IMR-90 (cell line): ENCODE measurements at places on chromosomes 7 and 10. TPM values are rescaled to one million over a fixed set of nuclear protein-coding genes. Genes with fewer than 3 reads are reported as not detected.

Gene BAIAP2L1
- total RNA-seq, result 2.2 TPM in 2 replicates

Gene ATP6V0A4
- total RNA-seq, result under 0.01 and 0.18 TPM in 2 replicates

Gene FRMPD2
- 0.18 TPM in 1 of 2 replicates, not detected in the other for total RNA-seq

DNA sequence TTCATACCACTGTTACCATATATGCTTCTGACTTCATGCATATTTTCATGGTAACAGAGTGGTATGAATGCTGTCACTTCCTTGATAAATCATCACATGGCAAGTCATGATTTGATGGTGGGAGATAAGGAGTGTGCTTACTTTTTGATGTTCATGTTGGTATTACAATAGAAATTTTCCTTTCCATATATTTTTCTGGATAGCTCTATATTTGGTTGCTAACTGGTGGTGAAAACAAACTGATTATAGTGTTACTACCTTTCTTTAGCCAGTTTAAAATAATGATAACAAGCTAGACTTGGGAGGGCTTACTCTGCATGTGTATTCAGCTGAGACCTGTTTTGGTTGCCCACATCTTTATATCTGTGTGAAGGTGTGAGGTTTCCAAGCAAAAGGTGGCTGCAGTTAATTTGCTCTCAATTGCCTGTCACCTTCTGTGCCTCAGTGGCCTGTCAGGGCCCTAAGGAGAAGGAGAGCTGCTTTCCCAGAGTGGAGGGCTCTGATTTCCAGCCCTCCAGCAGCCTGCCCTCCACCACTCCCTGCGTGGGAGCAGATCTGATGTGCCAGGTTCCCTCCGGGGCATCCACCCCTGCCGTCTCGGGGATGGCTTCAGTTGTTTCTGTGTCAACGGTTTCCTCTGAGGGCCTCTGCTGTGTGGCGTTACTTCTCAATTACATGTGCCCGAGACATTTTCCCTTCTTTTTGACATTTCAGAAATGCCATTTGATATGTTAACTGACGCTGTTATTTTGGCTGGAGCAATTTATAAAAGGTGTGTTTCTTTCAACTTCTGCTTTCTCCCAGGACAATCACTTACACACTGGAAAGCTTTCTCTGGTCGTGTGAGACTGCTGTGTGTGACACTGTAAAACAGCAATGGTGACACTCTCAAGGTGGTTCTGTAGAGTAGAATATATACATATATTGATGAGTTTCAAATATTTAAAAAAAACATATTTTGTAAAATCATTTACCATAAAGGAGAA is 107.7 kb upstream of the KLF6 start:
- no peak for DNase-seq

DNA sequence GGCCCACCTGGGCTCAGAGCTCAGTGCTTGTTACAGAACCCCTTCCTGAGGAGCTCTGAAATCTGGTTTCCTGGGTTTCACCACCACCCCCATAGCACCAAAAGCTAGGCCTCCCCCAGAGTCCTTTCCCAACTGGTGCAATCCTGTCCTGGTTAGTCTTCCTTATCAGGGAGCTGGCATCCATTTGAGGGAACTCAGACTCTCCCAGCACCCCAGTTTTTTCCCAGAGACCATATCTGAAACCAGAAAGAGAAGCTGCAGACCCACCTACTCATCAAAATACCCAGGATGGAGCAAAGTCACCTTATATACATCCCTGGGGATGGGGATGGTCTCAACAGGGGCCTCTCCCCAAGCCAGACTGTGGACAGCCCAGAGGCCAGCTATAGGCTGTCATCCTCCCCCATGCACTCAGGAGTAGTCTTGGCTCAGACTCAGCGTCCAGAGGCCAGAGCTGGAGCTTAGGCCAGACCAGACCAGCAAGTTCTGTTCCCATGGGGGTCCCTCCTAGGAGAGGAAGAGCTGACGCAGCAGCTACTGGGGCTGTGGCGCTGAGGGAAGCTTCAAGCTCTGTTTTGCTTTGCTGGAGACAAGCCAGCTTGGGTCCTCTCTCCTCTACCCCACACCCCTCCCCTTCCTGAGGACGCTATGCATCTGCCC is 3.0 kb downstream of the TBATA start:
- DNase-seq, result no peak

DNA sequence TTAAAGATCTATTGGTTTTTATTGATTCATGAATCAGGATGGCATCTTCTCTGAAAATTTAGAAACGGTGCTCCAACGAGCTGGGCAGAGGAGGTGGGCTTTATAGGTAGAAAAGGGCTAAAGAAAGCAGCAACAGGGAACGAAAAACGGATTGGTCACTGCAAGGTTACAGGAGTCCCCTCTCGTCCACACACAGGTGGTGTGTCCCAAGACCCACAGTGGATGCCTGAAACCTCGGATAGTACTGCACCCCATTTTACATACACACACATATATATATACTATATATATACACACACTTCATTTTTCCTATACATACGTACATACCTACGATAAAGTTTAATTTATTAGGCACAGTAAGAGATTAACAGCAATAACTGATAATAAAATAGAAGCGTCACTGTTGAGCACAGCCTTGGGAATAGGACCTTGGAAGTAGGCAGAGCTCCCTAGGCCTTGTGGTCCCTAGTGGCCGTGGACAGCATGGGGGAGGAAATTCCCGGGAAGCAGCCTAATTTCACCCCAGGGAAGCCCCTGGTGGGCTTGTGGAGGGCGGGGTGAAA is 737 bp upstream of the NUB1 start:
- DNase-seq, result no peak

Gene ACBD7
- total RNA-seq, result 0.54 and 1.1 TPM in 2 replicates

- DNase-seq, result no peak
Observed at GRCh38 chr10:15858861-15859281, 1.4 kb downstream of the MINDY3 start.

DNA sequence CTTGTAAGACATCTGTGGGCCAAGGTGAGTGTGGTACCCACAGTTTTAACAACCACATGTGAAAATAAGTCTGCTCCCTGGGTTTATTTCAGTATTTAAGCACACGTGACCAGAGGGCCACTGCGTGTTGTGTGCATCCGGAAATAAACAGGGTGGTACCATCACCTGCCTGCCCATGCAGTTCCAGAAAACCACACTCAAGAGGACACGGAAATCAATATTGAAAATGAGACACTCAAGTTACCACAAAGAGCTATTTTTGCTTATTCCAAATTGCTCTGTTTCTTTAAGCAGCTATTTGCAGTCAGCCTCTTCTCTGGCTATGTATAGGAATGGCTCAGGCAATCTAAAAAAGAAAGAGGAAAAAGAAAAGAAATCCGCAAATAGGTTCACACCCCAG is 71.8 kb upstream of the LOXL4 start:
- no peak for DNase-seq
